Activated T-cell treated with anti-CD3 and anti-CD28 coated beads, Interleukin-2, amount 50 U/mL, for 48 hours (primary cell): ENCODE measurements at places on chromosomes 5 and 9.

- no peak for DNase-seq
Observed at GRCh38 chr9:105241356-105242043, 3.0 kb upstream of the SLC44A1 start.

- no peak for DNase-seq
Observed at GRCh38 chr9:127256324-127256723, 8.2 kb upstream of the GARNL3 start.

DNA sequence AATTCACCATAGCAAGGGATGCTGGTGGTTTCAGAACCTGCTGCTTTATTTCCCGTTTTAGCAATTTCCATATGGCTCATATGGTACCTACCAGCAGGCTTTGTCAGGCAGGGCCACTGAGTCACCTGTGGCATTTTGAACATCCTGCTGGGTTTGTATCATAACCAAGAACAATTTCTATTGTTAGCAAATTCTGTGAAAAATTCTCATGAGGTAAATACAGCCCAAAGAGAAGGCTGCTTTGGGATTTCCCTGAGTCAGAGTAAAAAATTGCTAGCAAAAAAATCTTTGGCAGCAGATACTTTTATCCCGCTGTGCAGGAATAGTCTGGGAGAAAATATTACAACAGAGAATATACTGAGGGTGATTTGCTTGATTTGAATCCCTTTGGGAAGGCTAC, 52.7 kb downstream of the PRR16 start:
- no peak for DNase-seq

DNA sequence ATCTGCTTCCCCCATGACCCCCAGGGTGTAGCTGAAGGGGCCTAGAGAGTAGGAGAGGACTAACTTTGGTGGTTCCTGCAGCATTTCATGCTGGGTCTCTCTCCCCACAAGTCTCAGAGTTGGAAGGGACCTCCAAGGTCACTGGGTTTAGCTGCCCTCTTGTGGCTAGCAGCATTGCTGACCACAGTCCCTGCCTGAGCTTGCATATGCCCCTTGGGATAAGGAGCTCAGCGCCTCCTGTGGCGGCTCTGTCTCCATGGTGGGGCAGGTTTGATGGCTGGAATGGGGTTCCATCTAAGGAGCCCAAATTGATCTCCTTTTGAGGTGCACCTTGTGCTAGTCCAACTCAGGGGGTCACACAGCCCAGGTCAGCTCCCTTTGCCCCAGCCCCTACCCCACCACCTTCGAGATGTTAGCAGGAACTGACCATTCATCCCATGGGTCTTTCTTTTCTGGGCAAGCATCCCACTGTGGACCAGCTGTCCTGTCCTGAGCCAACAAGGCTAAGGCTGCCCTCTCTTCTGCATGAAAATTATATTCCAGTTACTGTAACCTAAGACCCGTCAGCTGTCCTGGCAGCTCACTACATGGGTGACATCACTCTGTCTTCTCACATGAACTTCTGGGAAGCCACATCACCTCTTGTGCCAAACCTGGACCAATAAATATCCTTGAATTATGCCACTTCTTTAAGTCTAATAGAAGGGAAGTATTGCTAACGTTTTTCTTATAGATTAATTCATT, 196.2 kb downstream of the HSPA4 start:
- no peak for DNase-seq

DNA sequence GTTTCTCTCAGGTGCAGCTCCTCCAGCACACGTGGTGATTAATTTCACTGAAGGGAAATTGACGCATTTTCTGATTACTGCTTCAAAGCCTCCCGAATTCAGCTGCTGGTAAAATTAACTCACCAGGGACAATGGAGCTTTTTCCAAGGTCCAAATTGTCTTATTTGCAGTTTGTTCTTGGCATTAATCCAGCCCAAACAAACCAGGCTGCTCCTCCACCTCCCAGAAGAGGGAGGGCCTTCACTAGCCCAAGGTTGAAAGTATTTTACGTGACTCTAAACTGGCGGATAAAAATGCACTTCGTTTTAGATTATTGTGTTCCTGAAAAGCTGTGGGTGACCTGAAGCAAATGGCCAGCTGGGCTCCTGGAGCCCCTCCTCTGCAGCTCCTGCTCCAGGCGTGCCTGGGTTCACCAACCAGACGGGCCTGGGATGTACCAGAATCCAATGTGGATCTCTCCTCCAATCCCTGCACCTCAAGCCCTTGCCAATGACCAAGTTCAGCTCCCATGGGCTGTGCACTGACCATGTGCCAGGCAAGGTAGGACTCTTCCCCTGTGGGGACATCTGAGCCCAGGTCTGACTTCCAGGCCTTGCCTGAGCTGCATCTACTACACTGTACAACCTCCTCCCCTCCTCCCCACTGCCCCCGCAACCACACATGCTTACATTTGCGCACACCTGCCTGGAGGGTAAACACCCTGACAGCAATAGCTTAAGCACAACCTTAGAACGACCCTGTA, 193.4 kb downstream of the CDK5RAP2 start:
- no peak for DNase-seq

DNA sequence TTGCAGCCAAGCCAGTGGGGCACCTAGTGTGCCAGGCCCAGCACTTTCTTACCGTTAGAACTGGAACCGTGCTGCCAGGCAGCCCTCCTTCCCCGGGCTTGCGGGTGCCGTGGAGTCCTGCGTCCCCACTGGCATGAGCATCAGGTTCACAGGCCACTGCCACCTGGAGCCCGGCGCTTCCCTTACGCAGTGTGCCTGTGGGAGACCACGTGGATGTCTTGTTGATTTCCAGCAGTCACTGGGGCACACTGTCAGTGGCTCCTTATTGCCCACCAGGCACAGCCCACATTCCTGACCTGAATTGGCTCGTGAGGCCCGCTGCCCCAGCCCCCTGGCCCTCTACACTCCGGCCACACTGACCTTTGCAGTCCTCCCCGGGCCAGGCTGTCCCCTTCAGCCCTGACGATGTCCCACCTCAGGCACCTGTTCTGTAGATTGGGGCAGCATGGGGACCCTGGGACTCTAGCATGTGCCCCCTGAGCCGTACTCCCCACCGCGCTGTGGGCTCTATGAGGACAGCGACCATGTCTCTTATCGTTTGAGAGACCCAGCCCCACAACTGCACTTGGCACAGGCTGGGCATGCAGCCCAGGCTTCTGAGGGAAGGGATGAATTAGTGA, 10.4 kb upstream of the CEL start:
- no peak for DNase-seq

- DNase-seq = no peak
Observed at GRCh38 chr5:142600611-142601358, 85.1 kb downstream of the FGF1 start.

DNA sequence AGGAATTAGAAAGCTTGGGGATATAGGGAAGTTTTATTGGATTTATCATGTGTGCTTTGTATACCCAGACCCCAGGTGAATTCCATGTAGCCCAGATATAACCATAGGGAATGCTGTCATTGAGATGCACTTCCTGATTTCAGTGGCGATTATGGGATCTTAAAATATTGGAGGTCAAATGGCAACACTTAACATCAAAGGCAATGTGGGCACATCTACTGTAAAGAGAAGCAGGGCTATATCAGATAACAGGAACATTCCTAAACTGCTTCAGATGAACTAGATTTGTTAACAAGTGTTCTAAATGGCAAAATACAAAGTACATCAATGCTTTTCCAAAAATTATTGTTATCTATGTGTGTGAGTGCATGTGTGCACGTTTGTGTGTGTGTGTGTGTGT, 883.5 kb upstream of the EDIL3 start:
- no peak for DNase-seq

GRCh38 chr5:142977363-142978051, 207.3 kb downstream of the ARHGAP26 start:
- peak; percentile 59 for DNase-seq

- DNase-seq = no peak
Observed at GRCh38 chr9:69599232-69599971, 72.8 kb downstream of the APBA1 start.

DNA sequence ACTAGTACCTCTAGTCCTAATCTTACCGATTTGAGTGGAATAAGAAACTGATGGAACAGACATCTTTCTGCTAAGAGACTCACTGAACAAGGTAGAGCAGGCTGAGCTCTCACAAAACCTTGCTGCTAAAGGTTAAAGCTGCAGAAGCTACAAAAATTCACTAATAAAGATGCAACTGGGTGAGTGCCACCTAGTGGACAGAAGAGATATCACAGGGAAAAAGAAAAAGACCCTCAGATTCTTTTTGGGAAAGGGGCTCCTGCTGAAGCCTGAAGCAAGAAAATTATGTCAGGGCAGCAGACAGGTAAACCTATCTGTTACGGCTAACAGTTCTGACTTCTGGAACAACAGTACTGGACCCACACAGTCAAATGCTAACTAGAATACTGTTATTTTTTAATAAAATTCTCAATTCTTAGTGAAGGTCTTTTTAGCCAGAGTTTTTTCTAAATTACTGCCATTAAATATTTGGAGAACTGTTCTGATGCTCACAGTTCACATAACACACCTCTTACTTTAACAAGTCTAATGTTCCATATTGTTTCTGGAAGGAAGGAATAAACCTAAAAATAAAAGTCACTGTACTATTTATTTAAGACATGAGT, 51.2 kb downstream of the DIAPH1 start:
- DNase-seq = no peak

GRCh38 chr5:148823871-148824270, 2.5 kb upstream of the ADRB2 start:
- DNase-seq = no peak

- no peak for DNase-seq
Observed at GRCh38 chr9:36423206-36423605, 23.1 kb upstream of the RNF38 start.

GRCh38 chr9:134641173-134641989, at the start of gene COL5A1:
Gene COL5A1, plus strand, starts transcription at chr9:134641803. Its CDS starts 385 bp downstream, at chr9:134642188.
- DNase-seq = peak; percentile 61

- DNase-seq = no peak
Observed at GRCh38 chr5:179542170-179542569, 8.2 kb upstream of the RUFY1 start.

DNA sequence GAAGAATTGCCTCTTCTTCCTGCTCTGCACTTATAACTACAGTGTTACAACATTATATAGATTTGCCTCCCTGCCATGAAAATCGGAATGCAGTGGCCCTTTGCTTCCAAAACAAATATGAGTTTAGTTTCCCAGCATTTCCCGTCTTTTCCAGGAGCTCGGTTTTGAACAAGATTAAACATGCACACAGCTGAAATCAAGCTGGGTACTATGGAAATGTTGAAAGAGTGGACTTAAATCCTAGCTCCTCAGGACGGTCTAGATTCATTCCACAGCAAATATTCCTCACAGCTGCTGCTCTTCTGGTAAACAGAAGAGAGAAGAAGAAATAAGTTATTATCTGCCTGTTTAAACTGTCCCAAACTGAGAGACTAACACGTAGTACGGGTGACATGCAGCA, 161.4 kb downstream of the PIK3R1 start:
- no peak for DNase-seq

- no peak for DNase-seq
Observed at GRCh38 chr5:139660923-139661814, 13.0 kb downstream of the CXXC5 start.

DNA sequence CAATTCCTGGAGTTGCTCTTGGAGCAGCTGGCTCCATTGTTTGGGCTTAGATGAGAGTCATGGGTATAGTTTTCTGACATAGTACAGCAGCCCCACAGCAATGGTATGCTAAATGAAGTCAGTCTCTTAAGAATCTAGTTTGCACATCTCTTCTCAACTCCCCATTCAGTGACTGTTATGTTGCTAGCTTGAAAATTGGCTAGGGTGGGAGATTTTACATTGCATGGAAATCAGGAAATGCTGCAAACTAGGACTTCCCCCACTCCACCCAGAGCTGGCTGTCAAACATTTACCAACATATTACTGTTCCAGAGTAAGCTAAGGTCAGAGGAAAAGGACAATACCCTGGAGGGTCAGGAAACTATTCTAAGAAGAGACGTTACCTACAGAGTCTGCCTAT, 17.6 kb upstream of the FCHO2 start:
- no peak for DNase-seq

GRCh38 chr5:176624142-176624541, 6.2 kb downstream of the SNCB start:
- DNase-seq = no peak

GRCh38 chr5:86757824-86758223, 140.1 kb downstream of the COX7C start:
- no peak for DNase-seq

DNA sequence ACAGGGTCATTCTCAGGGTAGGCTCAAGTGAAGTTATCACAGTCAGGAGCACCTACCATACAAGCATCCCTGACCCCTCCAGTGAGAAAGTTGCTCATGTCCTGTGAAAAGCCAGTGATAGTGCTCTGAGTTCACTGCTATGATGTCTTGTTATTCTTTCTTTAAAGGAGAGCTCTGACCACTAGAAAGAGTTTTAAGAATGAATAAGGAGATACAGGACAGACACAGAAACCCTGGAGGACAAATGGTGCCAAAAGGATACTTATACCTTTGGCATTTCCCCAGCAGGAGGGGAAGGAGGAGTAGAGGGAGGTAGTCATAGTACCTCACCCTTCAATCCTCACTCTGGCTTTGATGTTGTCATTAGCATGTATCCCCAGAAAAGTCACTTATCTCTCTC, 84.0 kb upstream of the AGXT2 start:
- DNase-seq = no peak

GRCh38 chr5:140205216-140205615, 30.2 kb downstream of the CYSTM1 start:
- no peak for DNase-seq

DNA sequence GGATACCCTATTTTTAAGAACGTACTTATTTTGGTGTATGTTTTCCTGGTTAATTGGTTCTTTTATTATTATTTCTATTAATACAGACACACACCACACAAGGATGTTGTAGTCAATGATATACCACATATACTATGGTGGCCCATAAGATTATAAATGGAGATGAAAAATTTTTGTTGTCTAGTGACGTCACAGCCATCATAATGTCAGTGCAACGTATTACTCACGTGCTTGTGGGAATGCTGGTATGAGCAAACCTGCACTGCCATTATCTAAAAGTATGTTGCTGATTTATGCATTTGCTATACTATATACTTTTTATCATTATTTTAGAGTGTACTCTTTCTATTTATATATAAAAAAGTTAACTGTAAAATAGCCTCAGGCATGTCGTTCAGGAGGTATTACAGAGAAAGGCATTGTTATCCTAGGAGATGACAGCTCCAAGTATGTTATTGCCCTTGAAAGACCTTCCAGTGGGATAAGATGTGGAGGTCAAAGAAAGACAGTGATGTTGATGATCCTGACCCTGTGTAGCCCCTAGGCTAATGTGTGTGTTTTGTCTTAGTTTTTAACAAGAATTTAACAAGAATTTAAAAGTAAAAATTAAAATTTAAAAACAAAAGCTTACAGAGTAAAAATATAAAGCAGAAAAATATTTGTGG, 65.6 kb upstream of the SGCD start:
- DNase-seq = no peak
